GM10248 (cell line): ENCODE measurements at places on chromosomes 11 and 22.

DNA sequence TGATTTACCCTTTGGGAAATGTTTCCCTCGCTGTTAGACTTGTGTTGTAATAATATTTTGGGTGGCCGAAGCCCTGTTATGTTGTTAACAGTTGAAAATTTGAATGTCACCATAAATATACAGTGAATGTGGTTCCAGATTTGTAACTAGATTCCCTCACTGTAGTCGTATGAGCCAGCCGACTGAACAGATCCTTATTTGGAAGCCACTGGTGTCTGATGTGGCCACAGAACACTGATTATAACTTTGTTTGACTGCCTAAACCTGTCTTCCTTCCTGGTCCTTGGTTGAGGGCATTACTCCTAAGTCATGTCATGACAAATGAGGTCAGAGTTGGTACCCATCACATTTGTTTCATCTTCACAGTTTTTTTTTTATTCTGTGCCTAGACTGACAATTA is 45.4 kb downstream of the YAP1 start:
- no peak for DNase-seq

DNA sequence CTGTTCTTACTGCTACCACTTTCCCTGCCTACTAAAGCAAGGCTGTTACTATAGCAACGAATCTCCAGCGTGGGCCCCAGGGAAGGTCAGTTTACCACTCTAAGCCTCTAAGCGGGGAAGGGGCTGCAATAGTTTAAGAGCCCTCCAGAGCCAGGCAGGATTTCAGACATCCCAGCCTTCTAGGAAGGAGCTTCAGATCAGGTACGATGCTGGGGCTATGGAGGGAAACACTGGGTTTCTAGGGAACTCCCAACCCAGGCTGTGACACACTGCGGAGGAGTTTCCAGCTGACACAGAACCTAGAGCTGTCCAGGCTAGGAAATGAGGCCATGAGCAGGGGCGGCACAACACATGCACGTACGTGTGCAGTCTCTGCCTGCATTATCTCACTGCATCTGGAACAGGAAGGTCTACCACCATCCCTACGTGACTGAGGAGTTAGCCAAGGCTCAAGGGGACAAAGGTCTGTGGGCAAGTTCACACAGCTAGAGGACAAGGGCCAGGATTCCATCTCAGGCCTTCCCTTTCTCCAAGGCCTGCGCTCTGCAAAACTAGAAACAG is 20.4 kb downstream of the HPS4 start:
- no peak for DNase-seq

GRCh38 chr11:10484461-10485180 is 29.6 kb downstream of the AMPD3 start:
- no peak for DNase-seq

DNA sequence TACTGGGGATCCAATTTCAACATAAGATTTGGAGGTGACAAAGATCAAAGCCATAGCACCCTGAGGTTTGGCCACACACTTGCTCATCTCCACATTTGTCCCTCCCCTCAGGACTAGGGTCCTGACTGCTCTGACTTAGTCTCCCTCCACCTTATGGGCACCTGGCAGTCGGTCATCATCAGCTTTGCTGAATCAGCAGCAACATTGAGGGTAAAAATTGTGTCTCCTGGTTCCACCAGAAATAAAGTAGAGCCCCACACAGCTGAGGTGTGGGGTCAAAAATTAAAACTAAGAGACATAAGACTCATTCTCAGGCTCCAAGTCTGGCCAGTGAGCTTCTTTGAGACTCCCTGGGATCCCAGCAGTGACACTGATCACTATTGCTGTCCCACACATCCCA is 56.2 kb downstream of the GGTLC2 start:
- DNase-seq: no peak

- DNase-seq: no peak
Observed at GRCh38 chr11:129365816-129366215, 9.8 kb upstream of the BARX2 start.

- no peak for DNase-seq
Observed at GRCh38 chr11:72209101-72209500, 7.5 kb upstream of the FOLR2 start.
